ENCODE measurements at places on chromosomes 2 and 18. TPM values are rescaled to one million over a fixed set of nuclear protein-coding genes. Genes with fewer than 3 reads are reported as not detected.

DNA sequence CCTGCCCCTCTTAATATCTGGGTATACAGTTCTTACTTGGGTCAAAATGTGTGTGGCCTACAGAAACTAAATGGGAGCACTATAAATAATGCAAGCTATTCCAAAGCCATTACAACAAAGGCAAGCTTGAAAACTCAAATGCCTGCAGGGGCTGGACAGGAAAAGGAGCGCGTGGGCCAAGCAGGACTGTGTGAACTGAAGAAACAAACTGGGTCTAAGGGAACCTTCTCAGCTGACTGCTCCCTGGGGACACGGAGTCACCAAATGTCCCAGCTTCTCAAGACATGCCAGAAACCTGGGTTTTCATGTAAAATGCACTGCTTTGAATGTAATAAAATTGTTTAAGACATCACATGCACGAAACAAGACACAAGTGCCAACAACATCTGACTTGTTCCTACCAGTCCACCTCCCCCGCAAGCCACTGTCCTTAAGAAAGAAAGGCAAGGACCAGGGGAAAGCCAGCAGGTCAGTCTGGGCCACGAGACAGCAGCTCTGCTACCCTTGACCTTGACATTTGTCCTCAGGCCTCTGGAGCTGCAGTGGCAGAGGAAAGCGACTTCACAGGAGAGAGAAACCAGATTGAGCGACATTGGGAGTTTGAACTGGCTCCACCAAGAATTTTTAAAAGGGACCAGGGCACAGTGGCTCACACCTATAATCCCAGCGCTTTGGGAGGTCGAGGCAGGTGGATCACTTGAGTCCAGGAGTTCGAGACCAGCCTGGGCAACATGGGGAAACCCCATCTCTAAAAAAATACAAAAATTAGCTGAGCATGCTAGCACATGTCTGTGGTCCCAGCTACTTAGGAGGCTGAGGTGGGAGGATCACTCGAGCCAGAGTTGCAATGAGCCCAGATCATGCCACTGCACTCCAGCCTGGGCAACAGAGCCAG is 89.7 kb upstream of the SH3BP4 start:
- no peak for DNase-seq

DNA sequence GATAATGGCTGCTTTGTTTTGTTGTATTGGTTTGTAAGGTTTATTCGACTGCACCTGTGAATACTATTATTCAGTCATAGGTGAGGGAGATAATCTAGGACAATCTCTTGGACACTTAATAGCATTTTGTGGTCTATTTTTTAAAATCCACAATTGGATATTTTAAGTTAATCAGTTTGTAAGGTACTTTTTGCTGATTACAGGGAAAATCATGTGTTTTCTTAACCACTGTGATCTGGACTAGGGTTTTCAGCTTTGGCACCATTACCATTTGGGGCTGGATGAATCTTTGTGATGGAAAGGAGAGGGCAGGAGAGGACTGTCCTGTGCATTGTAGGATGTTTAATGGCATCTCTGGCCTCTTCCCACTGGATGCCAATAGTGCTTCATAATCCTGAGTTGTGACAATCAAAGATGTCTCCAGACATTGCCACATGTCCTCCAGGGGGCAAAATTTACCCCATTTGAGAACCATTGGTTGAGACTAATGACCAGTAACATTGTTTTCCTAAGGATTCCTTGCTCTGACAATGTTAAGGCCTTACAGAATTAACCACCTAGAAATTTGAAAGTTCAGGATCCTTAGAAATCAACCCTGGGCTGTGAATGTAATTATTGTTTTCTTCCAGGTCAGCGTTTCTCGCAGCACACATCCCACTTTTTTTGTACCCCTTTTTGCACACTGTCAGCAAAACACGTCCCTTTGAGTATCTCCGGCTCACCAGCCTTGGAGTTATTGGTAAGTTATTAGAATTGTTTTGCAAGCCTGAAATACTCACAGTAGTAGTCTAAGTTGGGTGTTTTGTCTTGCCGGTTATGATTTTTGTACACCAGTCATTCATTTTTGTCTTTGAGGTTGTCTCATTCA is 15.6 kb downstream of the CNOT9 start:
- DNase-seq = no peak

The PLEKHB2 gene
- polyA plus RNA-seq = 84.6 TPM

DNA sequence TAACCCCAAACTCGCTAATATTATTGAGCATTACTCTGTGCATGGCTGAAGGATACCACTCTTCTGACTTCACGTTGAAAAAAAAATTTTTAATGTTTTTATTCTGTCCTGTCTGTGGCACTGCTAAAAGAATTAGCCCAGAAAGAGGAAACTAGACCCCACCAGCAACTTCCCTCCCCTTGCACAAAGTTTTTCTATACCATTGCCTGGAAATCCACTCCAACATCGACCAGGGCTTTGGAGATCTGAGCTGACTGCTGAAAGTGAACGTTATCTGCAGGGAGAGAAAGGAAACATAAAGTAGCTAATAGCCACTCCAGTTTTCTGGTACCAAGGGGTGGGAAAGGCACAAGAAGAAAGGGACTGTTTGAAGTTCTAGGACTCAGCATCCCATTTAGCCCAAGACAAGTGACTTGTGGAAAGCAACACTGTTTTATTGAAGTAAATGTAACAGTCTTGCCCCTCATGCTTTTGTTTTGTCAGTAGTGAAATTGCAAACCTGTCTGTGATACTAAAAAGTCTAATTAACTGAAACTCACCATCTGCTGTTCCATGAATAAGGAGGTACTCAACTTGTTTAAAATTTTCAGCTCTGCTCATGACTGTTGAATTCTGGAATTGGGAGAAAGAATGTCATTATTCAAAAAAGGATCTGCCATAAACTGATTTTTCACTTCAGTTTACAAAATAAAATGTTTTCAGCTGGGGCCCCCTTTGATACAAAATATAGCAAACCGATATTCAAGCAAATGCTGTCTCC is 79.1 kb downstream of the DPP4 start:
- no peak for DNase-seq

GRCh38 chr18:37499913-37500312 is 65.7 kb downstream of the CELF4 start:
- DNase-seq = no peak
